CD4-positive, alpha-beta T cell treated with Interleukin-4 for 4 hours (primary cell): ENCODE measurements at places on chromosomes 12 and 14.

DNA sequence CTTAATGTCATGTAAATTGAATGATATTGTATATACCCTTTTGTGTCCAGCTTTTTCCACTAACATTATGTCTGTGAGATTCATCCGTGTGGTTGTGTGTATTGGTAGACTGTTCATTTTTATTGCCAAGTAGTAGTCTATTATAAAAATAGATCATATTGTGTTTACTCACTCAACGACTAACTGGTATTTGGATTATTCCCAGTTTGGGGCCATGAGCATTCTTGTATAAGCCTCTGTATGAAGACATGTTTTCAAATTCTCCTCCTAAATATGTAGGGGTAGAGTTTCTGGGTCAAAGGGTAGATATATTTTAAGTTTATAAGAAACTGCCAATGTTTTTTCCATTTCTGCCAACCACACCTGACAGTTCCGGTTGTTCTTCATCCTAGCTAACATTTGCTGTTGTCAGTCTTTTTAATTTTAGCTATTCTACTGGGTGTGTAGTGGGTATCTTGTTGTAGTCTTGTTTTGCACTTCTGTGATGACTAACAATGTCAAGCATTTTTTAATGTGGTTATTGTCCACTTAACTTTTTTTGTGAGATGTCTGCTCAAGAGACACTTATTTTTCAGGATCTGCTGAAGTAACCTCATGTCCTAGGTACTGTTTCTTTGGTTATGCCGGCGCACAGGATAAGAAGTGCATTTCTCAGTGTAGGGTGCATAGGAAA, 93.2 kb downstream of the DACT1 start:
- no peak for DNase-seq

DNA sequence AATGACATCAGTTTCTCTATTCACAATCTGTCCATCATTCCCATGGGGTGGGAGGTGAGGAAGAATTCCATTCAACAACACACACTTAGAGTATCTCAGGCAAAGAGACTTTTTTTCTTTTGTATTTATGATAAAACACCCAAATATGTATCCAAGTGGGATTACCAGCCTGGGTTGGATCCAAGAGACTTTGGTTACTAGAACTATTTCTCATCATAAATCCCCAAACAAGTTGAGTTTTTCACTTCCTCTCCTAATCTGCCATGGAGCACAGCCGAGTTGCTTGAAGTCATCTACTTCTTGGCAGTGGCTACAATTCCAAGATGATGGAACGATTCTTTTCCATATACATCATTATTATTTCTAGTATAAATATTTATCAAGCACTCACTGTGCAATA, 209.2 kb upstream of the HMGA2 start:
- DNase-seq, result no peak

DNA sequence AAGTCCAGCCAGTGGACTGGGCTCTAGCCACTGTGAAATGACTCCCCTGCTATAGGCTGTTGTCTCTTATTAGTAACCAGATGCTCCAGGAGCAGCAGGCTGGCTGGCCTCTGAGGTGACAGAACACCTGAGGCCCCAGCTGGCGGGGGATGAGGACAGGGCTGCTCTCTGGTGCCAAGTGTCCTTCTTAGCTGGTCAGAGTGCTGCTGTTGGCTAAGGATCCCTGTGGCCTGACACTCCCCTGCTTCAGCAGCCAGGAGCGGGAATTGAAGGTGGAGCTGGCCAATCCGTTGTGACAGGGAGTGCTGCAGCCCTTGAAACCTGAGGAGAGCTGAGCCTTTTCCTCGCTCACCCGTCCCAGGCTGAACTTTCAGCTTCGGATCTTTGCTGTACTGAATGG, 30.7 kb downstream of the TMEM229B start:
- no peak for DNase-seq

- DNase-seq, result peak; percentile 29
These were observed 288.5 kb upstream of the G2E3 start for GRCh38 chr14:30270200-30271161.

GRCh38 chr14:89308232-89308959, 108.6 kb downstream of the FOXN3 start:
- DNase-seq, result no peak

GRCh38 chr12:98343002-98343567, 172.3 kb upstream of the TMPO start:
- DNase-seq, result no peak

DNA sequence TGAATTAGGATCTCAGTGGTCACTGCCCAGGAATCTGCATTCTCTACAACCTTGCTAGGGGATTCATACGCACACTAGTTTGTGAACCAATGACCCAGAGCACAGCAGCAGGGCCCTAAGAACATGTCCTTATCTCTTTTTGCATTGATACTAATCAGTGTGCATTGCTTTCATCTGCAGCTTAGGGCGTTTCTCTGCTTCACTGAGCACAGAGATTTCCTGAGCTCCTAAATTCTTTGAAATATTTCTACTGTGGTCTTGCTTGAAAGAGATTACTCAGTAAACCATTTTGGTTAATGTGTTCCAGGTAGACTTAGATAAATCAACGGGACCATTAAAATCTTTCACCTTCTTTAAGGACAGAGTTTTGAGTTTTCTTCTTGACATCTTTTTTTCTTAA, 351.3 kb upstream of the KITLG start:
- DNase-seq, result no peak

- no peak for DNase-seq
These were observed 160.5 kb downstream of the ANO2 start for GRCh38 chr12:5784462-5785130.

DNA sequence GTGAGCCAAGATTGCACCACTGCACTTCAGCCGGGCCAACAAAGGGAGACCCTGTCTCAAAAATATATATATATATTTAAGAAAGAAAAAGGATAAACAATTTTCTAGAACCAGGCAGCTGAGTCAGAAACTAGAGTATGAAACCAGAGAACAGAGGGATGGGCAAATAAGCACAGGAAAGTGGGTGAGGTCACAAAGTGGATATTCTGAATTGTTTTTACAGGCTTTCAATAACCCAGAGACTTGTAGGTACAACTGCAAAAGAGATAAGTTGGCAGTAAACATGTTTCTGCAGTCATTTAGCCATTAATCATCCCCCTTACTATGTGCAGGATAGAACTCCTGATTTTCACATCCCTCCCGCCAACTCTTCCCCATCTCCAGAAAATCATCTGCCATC, 94.2 kb downstream of the BTG1 start:
- DNase-seq, result peak; percentile 60

DNA sequence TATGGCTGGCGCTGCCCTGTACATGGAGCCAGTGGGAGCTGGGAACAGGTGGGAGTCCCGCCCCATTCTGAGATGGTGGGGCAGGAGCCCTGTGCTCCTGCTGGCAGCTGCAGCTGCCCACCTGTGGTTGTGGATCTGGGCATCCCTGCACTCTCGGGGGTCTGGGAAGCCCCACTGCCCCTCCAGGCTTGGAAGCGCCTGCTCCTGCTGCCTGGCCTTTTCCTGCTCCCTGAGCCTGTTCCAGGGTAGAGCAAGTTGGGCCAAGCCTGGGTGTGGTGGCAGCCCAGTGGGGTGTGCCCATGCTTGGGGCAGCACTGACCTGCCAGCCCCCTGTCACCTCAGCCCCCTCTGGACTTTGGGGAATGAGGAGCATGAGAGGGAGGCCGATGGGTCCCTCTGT, 104.0 kb downstream of the MNAT1 start:
- no peak for DNase-seq

DNA sequence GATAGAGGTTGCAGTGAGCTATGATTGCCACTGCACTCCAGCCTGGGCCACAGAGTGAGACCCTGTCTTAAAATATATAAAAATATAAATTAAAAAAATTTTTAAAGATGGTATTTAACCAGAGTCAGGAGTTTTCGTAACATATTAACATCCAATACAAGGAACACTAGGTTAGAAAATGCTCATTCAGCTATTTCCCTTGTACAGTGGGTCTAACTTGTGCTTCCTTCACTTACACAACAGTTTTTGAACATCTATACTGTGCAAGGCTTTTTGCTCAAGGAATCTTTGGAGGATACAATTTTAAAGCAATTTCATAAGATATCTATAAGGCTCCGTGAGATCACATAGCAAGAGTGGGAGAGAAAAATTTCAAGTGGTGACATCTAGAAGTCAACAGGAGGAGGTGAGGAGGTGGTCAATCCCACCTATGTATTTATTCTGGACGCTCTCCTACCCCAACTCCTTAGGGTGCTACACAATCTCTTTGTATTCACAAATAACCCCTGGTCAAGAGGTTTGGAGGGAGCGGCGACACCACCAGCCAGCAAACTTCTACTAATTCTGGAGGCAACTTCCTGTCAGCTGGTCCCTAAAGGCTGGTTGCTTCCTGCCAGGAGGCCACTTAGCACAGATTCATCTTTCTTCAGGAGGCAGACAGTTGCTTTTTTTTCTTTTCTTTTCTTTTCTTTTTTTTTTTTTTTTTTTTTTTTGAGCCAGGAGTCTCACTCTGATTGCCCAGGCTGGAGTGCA, 22.2 kb downstream of the DUSP16 start:
- DNase-seq, result no peak

DNA sequence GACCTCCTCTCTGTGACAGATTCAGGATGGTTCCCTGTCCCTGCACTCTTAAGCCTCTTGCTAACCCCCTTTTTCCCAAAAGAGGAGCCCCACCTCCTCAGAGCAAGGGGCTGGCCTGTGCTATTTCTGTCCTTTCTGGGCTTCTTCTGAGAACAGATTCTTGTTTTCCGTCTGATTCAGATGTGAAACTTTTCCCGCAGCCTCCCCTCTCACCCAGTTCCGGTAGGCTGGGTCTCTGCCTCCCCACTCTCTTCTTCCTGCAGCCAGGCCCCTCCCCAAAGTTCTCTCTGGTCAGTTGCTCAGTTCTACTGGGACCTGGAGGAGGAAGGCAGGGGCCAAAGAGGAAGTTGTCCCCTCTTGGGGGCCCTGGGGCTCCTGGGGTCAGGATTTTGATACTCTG, 11.8 kb downstream of the PDE1B start:
- DNase-seq, result no peak

DNA sequence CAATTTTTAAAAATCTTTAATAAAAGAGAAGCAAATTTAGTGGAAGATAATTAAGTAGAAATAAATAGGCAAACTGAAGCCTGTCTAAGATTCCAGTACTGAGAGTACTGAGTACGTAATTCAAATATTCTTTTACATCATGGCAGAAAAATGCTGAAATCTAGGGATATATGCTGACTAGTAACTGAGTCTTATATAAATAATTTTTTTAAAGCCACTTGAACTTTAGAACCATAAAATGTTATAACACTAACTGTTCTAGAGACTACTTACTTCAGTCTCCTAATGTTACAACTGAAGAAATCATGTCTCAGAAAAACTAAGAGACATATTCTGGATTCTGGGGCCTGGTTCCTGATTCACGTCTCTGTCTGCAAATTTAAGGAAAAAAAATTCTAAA, 230.6 kb upstream of the PLEKHG7 start:
- DNase-seq, result no peak

- DNase-seq, result no peak
These were observed 500.5 kb downstream of the NAV3 start for GRCh38 chr12:78331181-78331580.

DNA sequence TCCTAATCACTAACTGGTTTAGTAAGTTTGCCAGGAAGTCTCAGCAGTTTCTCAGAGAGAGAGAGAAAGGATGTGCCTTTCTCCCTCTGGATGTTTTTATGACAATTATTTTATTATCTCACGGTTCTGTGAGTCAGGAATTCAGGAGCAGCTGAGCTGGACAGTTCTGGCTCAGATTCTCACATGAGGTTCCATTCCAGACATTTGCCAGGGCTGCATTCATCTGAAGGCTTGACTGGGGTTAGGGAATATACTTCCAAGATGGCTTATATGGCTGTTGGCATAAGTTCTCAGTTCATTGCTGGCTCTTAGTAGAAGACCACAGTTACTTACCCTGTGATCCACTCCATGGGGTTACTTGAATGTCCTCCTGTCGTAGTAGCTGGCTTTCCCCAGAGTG, 101.2 kb upstream of the ATF7IP start:
- DNase-seq, result no peak

DNA sequence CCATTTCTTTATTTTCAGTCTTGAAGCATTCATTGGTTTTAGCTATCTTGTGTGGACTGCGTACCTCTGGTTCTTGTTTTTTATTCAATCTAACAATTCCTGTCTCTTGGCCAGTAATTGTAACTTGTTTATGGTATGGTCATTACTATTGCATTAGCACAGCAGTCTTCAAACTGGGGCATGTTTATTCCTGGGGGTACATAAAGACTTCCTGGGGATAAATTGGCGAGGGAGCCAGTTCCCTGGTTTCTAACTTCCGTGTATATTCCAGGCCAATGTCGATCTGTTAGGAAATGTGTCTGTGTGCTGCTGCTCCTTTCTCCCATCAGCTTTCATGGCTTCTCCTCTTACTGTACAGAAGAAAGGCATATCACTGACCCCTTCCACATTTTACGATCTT, 13.7 kb upstream of the EVL start:
- DNase-seq, result no peak

GRCh38 chr14:89276424-89276975, 140.5 kb downstream of the FOXN3 start:
- DNase-seq, result peak; percentile 64

DNA sequence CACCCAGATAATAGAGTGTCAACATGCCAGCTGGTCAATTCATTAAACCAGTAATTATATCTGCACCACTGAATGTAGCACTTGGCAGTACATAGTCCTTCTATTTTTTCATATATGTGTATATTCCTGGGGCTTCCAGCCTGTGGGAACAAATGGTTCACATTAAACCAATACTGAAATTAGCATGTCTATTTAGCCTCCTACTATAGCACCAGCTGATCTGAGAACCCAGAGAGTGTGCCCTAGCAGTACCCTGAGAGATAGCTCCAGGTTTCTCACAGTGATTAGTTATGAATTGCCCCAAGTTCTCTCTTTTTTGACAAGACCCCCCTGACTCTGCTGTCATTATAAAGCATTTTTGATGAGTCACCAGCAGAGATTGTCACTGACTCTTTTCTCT, 1097.3 kb upstream of the FLRT2 start:
- no peak for DNase-seq

GRCh38 chr14:101123618-101124510, 220.3 kb upstream of the RTL1 start:
- DNase-seq, result no peak

DNA sequence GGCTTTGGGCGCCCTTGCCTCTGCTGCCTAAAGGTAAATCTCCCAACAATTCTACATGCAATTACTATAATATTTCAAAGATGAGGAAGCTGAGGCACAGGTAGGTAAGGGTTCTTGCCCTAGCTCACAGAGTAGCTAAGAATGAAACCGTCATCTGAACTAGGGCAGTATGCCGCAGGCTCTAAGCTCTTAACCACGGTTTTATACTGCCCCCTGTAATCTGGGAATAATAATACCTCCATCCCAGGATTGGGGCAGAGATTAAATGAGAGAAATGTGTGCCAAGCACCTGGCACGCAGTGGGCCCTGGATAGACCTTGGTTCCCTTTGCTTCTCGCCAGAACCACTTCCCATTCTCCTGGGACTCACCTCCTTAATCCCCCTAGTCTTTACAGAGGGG, 1.5 kb upstream of the HRK start:
- no peak for DNase-seq

DNA sequence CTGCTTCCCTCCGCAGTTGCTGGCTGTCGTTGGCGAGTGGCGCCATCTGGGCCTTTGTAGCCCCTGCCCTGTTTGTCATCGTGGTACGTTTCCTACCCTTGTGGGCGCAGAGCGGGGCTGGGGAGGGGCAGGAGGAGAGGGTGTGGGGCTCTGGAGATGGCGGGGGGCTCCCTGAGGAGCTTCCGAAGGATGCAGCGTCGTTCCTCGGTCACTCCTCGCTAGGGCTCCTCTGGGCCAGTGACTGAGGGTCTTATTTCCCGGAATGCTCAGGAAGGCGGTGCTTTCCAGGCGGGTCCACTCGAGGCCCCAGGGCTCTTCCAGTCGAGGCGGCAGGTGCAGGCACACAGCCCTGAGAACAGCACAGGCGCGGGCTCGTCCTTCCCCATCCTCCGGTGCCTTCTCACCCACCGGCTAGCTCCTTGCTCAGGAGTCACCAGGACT, 167.1 kb downstream of the ADGRD1 start:
- DNase-seq, result no peak
